ENCODE measurements at places on chromosomes 11 and 22.

- no peak for DNase-seq
Observed at GRCh38 chr11:95295382-95296149, 64.6 kb upstream of the SESN3 start.

GRCh38 chr22:43879901-43880540 lies 11.8 kb downstream of the PNPLA5 start:
- no peak for DNase-seq

DNA sequence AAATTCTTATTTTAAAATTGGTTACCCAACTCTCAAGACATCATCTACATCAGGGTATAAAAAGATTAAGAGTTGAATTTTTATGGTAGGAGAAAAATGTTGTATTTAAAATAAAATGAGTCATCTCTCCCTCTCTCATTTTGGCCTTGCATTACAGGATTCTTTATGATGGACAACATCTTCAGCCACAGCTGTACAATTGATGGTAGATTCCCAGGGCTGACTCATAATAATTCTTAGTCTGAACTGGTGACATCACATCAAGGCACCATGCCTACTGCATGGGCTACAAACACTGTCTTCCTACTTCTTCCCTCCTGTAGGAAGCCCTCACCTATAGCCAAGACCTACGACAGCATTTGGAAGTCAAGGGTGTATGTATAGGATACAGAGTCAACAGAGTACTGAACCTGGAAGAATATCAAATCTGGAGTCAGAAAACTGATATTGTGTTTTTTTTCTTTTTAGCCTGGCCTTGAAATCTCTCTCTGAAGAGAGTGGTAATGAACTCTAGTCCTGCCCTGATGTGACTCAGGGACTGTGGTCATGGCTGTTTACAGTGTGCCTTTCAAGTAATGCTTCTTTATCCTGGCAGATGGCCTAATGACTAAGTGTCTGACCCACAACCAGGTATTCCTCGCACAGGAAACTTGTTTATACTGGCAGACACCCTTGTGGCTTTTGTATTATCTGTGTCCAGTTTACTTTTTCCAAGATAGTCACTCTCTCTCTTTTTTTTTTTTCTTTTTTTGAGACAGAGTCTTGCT lies 32.5 kb downstream of the MRGPRX2 start:
- peak; percentile 83 for DNase-seq

- DNase-seq, result no peak
Observed at GRCh38 chr22:32355760-32356159, 1.9 kb upstream of the RFPL3 start.

GRCh38 chr11:59900366-59901126 lies 22.0 kb downstream of the OOSP3 start:
- no peak for DNase-seq

- peak; percentile 77 for DNase-seq
Observed at GRCh38 chr11:122711831-122712381, 56.4 kb downstream of the UBASH3B start.

- no peak for DNase-seq
Observed at GRCh38 chr11:44139565-44140330, 44.3 kb downstream of the EXT2 start.

DNA sequence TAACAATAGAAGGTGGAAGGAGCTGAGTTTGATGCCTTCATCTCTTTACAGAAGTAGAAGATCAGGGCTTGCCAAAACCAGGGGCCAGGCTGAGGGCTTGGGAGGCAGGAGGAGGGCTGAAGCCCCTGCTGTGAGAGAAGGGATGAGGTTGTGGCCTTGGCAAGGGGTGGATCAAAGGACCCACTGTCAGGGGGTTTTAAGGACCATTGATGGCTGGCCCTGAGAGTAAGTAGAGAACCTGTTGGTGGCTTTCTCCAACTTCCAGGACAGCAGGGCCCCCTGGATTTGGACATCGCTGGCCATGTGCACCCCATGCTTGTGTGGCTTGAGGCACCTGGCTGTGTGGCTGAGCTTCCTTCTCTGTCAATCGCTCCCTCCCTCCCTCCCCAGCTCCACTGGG lies 927.7 kb downstream of the TBC1D22A start:
- DNase-seq, result no peak

DNA sequence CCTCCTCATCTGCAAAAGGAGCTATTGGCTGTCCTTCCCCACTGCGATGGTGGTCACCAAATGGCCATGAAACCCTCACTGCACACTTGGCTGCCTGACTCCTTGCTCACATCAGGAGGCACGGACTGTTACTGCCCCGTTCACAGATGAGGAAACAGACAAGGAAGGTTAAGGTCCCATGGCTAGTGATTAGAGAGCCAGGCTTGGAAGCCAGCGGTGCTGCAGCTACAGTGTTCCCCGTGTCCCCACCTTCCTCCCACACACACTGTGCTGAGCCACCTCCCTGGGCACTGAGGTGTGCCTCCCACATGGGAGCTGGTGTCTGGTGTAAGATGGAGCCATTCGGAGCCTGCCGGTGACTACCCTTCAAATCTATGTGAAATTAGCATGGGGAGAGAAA lies 2.6 kb downstream of the ARHGAP8 start:
- no peak for DNase-seq

DNA sequence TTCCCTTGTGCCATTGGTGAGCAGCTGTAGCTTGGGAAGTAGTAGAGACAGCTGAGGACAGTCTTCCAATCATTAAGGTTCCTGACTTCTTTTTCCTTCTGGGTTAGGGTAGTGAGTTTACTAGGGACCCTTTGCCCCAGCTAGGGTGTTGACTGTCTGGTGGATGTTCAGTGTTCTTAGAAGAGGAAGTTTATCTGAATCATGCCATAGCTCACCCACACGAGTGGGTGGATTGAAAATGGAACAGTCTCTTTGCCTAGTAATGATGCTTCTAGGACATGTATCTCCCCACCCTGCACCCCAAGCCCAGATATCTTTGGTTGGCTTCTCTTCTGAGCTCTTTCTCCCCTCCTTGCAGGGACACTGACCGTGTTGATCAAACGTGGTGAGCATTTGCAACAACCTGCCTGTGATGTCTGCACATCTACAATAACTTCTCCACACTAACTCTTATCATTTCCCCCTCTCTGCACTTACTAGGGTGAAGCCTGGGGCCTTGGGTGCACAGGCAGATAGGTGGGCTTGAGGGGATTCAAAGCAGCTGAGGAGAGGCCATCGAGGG lies 57.1 kb upstream of the HORMAD2 start:
- no peak for DNase-seq

GRCh38 chr22:47628477-47629272 lies 866.2 kb downstream of the TBC1D22A start:
- DNase-seq, result no peak

GRCh38 chr11:116938471-116939070 lies 101.1 kb upstream of the APOA1 start:
- DNase-seq, result no peak

- peak; percentile 7 for DNase-seq
Observed at GRCh38 chr11:102664001-102664752, 39.0 kb upstream of the MMP20 start.

Data from LHCN-M2 (cell line).